Mammary microvascular endothelial cell (primary cell): ENCODE measurements at places on chromosomes 13 and 19. TPM values are rescaled to one million over a fixed set of nuclear protein-coding genes. Genes with fewer than 3 reads are reported as not detected.

CPB2 gene
- not detected in 2 replicates for total RNA-seq

PGLYRP1 gene
- total RNA-seq: not detected in 2 replicates

METTL21C gene
- total RNA-seq: not detected in 2 replicates

CADM4 gene
- total RNA-seq: 1.1 and 1.6 TPM in 2 replicates
